Endothelial cell of umbilical vein (primary cell): ENCODE measurements at places on chromosomes 5 and 9. TPM values are rescaled to one million over a fixed set of nuclear protein-coding genes. Genes with fewer than 3 reads are reported as not detected.

DNA sequence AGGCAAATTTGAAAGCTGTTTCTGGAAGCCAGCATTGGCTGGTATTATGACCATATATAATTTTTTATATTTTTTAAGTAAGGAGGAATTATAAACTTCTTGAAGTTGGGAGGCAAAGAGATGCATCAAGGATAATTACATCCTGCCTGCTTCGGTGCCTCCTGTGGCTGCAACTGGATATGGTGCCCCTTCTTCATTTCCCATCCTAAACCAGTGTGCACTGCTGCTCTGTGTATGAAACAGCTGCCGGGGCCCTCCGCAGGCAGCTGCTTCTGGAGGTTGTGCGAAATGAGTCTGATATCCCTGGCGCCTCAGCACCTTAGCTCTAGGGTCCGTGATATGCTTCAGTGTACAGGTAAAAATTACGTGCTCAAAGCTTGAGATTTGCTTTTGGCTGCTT lies 304.2 kb downstream of the ENC1 start:
- no peak for DNase-seq

GRCh38 chr5:103364074-103364473 lies 105.5 kb downstream of the MACIR start:
- no peak for DNase-seq

- no peak for DNase-seq
Observed at GRCh38 chr9:96447406-96447805, 2.6 kb upstream of the HABP4 start.

GRCh38 chr9:13555516-13555915 lies 276.0 kb upstream of the MPDZ start:
- peak; percentile 53 for DNase-seq

GRCh38 chr5:69004676-69005075 lies 89.1 kb upstream of the SLC30A5 start:
- DNase-seq, result no peak

TAF11L10 gene
- total RNA-seq, result not detected in 2 replicates

DNA sequence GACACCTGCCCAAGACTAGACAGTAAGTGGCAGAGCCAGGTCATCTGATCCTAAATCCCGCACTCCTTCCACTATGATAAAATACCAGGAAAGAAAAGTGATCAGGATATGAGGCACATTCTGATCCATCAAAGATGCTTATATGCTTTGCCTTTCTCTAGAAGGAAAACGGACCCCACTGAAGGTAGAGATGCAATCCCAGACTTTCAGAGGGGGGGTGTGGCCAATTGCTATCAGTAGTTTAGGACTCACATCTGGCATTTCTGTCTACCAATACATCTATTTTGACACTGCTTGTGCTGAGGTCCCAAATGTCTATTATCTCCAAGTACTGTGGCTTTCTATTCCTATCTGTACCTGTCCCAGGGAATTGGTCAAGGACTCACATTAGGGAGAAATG lies 1.7 kb downstream of the TRIM52 start:
- no peak for DNase-seq

DNA sequence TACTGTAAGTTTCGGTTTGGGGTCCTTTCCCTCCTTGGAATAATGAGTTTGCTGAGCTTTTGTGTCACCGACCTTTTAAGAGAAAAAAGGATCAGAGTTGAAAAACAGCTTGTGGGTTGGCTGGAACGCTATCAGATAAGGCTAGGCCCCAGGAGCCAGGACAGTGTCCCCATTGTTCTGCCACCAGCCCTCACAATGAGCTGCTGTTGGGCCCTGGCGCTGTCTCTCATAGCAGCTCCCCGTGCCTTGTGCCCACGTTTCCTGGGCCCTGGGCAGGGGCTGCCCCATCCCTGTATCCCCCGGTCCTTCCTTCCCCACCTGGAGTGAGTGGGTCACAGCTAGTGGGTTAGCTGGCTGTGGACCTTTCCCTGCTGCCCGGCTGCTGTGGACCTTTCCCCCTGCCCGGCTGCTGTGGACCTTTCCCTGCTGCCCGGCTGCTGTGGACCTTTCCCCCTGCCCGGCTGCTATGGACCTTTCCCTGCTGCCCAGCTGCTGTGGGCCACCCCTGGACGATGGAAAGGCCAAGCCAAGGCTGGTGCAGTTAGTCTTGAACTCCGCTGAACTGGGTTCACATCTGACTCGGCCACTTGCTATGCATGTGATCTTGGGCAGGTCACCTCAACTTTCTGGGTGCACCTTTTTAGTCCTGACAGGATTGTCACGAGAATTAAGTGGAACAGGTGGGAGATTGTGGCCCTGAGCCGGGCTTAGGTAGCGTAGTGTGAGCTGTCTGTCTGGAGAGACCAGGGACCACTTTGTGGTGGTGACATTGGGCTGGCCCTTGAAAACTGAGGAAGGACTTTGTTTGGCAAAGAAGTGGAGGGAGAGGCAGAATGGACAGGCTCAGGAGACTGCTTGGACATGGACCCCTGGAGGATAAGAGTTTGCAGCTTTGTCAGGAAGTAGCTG lies 99.5 kb downstream of the DAB2IP start:
- no peak for DNase-seq

FOXD4L5 gene
- 0.42 TPM in 1 of 2 replicates, not detected in the other for total RNA-seq

ORM2 gene
- not detected in 2 replicates for total RNA-seq

DNA sequence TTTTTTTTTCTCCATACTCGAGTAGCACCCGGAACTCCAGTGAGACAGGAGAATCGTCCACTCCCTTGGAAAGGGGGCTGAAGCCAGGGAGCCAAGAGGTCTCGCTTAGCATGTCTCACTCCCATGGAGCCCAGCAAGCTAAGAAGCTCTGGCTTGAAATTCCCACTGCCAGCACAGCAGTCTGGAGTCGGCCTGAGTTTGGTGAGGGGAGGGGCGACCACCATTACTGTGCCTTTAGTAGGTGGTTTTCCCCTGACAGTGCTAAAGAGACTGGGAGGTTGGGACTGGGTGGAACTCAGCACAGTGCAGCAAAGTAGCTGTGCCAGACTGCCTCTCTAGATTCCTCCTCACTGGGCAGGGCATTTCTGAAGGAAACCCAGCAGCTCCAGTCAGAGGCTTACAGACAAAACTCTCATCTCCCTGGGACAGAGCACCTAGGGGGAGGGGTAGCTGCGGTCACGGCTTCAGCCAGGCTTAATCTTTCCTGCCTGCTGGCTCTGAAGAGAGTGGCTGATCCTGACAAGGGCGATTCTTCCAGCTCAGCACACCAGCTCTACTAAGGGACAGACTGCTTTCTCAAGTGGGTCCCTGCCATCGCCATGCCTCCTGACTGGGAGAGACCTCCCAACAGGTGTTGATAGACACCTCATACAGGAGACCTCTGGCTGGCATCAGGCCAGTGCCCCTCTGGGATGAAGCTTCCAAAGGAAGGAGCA lies 414.5 kb upstream of the ZNF608 start:
- no peak for DNase-seq
